HL-60 (cell line): ENCODE measurements at places on chromosomes 3 and 15.

- no peak for DNase-seq
Measured at GRCh38 chr3:73681610-73682009, 56.9 kb upstream of the PDZRN3 start.

DNA sequence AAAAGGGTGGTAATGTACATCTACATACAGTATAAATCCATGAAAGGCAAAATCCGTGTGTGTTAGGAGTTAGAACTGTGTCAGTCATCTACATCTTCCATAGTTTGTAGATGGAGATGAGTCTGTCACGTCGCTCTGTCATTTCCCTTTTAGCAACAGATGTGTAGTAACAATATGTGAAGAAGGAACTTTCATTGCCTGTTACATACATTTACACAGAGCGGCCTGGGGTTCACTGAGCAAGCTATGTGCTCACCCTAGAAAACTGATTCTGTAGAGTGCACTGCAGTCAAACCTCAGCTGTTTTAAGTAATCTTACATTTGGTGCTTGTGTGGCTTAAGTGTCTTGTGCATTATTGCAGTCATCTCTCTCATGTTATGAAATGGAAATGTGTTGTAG, 41.6 kb upstream of the AP3B2 start:
- no peak for DNase-seq

GRCh38 chr3:128548021-128548420, 55.0 kb upstream of the GATA2 start:
- DNase-seq: no peak

DNA sequence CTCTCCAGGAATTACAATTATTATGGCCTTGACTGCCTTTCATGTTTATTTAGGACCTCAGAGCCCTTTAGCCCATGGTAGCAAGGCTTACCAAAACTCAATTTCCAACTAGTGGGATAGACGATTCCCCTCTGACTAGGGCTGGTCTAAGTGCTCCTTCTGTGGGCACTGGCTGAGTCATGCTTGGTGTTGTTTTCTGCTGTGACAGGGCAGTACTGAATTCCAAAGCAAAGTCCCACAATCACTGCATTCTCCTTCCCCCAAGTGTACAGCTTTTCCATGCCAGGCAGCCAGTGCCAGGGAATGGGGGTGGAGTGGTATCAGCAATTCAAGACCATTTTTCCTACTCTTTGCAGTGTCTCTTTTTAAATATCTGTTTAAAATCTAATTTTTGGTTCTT, 509.0 kb upstream of the NECTIN3 start:
- DNase-seq: no peak

GRCh38 chr3:153979418-153980251, 141.6 kb upstream of the ARHGEF26 start:
- no peak for DNase-seq

- DNase-seq: peak; percentile 70
Measured at GRCh38 chr15:73305331-73306211, 63.2 kb downstream of the HCN4 start.

DNA sequence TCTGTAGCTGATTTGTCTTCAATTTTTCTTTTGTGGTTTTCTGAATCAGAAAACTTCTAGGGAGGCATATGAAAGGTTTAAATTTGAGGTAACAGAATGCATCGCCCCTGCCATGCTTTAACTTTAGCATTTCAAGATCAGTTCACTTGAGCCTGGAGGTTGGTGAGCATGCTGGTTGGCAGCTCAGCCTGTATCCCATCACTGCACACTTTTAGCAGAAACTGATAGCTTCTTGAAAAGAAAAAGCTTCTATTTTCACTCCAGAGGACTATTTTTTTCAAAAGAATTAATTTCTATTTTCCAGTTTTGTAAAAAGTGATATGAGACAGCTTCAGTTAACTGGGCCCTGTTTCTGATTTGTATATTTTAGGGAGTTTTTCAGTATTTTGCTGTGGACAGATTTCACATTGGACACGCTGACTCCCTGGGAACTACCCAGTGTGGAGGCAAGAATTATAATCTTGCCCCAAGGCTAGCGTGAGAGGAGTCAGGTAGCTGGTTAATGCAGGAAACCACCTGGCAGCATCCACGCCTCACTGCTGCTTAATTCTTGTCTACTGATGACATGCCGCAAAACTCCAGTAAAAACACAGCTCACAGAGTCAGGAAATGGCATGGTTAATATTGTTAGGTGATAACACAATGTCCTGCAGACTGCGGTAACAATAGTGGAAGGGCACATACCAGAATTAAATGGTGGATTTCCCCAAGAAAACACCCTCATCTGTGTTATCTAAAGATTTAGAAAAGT, 71.4 kb downstream of the DUT start:
- no peak for DNase-seq

- DNase-seq: no peak
Measured at GRCh38 chr3:181290941-181291340, 301.4 kb upstream of the DNAJC19 start.

DNA sequence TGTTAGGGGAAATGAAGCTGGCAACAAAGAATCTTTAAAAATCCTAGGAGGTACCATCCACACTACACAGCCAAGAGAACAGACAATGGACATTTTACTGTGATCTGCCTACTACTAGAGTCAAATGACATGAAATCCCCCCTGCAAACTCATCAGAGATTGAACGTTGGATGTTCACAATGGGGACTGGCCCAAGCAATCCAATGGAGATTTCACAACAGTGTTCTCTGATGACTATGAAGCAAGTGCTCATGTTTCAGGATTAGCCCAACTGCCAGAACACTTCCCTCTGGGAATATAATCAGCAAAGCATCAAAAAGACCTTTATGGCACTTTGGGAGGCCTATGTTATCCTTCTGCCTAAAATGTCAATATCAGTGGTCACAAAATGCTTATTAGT, 97.8 kb downstream of the IGSF11 start:
- no peak for DNase-seq

- peak; percentile 69 for DNase-seq
Measured at GRCh38 chr15:39312984-39313383, 267.9 kb upstream of the THBS1 start.

- DNase-seq: no peak
Measured at GRCh38 chr3:141045849-141046248, 5.3 kb upstream of the SPSB4 start.

DNA sequence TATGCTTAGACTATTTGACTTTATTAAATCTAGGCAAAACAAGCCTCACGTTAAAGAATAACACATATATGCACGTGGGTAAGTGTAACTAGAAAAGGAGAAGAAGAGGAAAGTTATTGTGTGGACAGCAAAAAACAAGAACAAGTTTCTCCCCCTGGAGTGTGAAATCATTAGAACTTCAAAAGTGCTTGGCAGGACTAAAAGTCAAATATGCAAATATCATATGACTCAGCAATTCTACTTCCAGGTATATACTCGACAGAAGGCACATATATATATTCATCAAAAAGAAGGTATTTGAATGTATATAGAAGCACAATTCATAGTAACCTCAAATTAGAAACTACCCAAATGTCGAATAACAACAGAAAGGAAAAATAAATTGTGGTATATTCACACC, 68.9 kb upstream of the STXBP5L start:
- no peak for DNase-seq

- no peak for DNase-seq
Measured at GRCh38 chr3:78285032-78285728, 1245.3 kb downstream of the ROBO2 start.

GRCh38 chr3:133595341-133595740, 21.9 kb downstream of the CDV3 start:
- DNase-seq: no peak

- DNase-seq: no peak
Measured at GRCh38 chr3:141076036-141076773, 25.1 kb downstream of the SPSB4 start.
